Esophagus mucosa (tissue), 1 donor: ENCODE measurements at places on chromosomes 2 and 18.
A peak's percentile ranks its signal among the peaks of the same experiment; 100 is the strongest.

- ATAC-seq = no peak
Measured at GRCh38 chr2:102126660-102127059, 15.9 kb upstream of the IL1R1 start.

- ATAC-seq = no peak
Measured at GRCh38 chr2:122680662-122681061, 925.2 kb downstream of the TSN start.

- ATAC-seq = no peak
Measured at GRCh38 chr2:168076731-168077130, 170.7 kb downstream of the STK39 start.

DNA sequence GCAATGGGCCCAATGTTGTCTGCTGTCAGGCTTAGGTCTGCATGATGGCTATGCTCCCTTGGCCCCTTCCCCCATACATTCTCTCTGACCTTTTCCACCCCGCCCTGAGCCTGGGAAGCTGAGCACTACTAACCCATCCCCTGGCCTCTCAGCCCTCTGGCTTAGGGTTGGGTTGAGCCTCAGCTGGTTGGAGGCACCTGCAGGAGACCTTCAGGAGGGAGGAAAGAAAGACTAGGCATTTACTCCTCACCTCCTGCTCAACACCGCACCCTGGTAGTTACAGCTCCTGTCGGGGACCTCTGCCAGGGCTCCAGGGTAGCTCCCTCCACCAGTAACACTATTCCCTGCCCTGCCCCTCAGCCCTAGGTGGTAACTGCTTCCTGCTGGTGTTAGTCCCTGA is 80.5 kb downstream of the GALNT14 start:
- ATAC-seq = no peak

DNA sequence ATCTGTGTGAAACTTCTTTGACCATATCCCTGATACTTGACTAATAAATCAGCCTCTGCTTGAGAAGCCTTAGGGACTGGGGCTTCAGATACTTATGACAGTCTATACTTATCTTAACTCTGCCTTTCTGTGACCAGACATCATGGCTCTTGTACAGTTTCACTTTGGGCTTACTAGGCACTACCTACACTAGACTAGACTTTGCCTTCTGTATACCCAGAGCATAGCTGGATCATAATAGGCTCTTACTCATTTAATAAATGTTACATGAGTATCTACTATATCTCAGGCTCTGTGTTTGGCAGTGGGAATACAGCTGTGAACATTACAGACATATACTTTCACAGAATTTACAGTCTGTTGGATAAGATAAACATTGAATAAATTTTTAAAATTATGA is 9.0 kb downstream of the UGP2 start:
- ATAC-seq = no peak

DNA sequence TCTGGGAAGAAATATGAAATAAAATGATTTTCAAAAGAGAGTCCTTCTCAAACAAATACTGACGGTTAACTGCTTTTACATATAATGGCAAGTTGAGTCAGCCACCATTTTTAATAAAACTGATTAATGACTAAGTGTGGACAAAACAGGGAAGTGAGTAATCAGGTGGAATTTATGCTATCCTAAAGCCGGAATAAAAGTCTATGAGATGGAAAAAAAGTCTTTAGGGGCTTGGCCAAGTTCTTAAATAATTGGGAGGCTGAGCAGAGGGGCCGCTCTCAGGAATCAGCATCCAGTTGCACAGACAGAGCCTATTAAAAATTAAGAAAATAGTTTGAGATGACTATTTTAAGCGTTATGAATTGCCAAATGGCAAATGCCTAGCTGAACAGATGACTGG is 58.6 kb upstream of the AFF3 start:
- no peak for ATAC-seq

DNA sequence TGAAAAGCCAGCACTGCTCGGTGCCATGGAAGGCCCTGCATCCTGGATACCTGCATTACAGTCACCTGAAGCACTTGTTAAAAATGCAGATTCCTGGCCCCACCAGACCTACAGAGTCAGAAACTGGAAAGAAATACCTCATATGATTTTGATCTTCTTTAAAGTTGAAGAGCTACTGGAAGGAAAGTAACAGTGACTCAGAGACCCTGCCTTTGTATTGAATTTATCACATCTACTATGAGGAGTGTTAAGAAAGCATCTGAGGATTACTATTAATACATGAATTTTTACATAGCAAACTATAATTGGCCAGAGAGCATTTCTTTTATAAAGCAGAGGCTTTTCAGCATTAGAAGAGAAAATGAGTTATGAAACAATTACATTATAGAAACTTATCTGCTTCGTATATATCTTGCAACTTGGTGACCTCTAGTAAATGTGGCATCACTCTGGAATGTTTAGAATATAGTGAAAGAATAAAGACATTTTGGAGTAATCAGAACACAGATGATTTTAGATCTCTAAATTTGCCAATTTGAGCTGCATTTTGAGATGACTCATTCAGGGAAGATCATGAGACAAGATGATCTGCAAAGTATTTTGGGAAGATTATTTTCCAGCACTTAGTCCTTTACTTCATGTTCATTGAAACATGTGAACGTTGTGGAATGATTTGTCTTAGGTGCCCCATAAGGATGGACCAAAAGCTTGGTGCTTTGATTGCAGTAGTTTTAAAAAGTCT is 12.2 kb downstream of the PTPRM start:
- ATAC-seq = no peak

GRCh38 chr2:69089266-69089665 is 76.3 kb downstream of the ANTXR1 start:
- no peak for ATAC-seq

DNA sequence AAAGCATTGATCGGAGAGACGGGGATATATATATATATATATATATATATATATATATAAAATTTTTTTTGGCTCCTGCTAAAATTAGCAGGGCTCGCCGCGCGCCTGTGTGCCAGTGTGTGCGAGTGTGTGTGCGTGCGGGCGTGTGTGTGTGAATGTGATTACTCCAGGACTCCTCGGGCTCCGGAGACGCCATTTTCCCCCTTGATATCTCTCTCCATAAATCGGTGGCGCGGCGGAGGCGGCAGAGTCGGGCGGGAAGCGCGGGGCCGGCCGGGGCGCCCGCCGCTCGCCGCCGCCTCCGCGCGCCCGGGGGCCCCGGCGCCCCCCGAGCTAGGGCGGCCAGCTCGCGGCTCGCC is 795 bp upstream of the SETBP1 start:
- ATAC-seq = no peak

DNA sequence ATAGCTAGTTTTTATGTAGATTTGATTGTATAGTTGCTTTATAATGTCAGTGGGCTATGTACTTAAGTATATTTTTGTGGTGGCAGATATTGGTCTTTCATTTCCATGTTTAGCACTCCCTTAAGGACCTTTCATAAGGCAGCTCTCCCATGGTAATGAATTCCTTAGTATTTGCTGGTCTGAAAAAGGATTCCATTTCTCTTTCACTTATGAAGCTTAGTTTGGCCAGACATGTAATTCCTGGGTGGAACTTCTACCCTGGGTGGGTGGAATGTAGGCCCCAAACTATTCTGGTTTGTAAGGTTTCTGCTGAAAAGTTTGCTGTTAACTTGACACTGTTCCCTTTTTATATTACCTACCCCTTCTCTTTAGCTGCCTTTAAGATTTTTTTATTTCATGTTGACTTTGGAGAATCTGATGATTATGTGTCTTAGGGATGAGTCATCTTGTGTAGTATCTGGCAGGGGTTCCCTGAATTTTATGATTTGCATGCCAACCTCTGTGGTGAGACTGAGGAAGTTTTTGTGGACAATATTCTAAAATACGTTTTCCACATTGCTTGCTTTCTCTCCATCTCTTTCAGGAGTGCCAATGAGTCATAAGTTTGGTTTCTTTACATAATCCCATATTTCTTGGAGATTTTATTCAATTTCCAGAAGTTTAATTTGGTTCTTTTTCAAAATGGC is 65.4 kb upstream of the VRK2 start:
- ATAC-seq = no peak

DNA sequence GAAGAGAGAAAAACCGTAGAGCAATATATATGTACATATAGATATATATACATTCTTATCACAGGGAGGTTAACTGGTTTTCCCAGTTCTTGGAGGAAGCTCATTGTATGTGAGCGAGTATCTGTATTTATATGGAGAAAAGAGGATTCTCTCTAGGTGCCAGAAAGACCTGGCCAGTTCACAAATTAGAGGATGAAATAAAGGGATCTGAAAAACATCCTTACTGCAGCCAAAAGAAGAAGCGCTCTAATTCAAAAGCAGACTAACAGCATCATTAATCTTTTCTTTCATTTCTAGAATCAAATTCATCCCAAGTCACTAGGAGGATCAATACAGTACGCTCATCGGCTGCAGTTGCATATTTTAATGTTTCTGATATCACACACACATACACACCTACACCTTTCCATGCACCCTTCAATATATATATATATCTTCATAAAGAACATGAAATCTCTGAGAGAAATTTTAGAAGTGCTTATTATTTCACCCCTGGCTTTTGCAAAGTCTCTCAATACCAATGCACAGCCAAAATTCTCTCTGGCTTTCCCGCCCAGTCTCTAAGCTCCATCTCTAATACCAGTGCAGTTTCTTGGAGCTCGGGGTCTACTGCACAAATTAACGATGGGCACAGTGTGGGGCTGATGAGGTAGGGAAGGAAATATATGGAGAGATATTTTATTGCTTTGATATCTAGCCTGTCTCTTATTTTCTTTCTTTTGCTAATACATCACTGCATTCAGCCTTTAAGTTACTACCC is 731 bp downstream of the NRXN1 start:
- no peak for ATAC-seq

DNA sequence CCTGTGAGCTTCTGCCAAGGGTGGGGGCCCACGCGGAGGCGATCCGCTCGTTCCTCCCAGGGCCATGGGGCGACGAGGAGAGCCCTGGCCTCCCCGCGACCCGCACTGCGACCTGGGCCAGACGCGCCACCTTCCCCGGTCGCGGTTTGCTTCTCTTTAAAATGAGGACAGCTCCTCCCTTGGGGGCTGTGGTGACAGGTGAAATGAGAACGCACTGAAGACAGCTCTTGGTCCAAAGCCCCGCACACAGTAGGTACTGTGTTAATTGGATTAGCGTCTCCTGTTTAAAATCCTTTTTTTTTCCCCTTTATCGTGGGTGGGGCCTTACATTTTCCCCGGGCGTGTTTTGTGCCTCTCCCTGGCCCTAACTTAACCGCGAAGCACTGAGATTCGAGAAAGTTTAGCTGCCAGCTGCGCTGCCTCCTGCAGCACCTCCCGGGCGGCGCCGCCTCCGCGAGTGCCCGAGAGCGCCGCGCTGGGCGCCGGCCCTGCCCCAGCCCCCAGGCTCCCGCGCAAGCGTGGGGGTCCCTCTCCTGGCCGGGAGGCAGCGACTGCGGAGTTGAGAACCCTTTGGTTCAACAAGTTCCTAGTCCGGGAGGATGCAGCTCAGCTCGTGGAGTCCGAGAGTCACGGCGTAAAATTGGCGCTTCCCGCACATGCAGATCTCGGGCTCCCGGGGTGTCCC is 1.1 kb downstream of the HPCAL1 start:
- no peak for ATAC-seq

GRCh38 chr2:231613331-231613662 is 20.6 kb downstream of the TEX44 start:
- ATAC-seq = no peak

DNA sequence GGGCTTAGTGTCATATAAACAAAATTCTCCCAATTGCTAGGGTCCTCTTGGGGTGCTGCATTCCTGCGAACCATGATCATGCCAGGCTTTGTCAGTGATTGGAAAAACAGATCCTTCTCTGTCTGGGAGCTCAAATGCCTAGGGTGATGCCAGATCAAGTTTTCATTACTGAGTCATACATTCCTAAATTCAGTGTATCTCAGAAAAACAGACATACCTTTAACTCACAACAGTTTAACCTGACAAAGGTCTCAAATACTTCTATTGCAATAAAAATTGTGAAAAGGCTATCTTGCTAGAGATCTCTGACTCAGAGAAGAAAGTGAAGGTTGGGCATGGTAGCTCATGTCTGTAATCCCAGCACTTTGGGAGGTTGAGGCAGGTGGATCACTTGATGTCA is 86.9 kb downstream of the SH3YL1 start:
- ATAC-seq = no peak

GRCh38 chr2:189613650-189614420 is 33.2 kb upstream of the SLC40A1 start:
- peak; percentile 80 for ATAC-seq

- no peak for ATAC-seq
Measured at GRCh38 chr2:162220368-162220767, 22.9 kb downstream of the FAP start.

- ATAC-seq = no peak
Measured at GRCh38 chr2:196944570-196944969, 18.1 kb upstream of the PGAP1 start.
